ENCODE measurements at places on chromosomes 6 and 20.
A peak's percentile ranks its signal among the peaks of the same experiment; 100 is the strongest.

- DNase-seq = no peak
Observed at GRCh38 chr20:58868795-58869194, 16.3 kb downstream of the GNAS start.

GRCh38 chr20:64100566-64100888 lies 6.8 kb downstream of the NPBWR2 start:
- no peak for DNase-seq

GRCh38 chr6:3176562-3177355 lies 19.4 kb upstream of the TUBB2A start:
- peak; percentile 51 for DNase-seq

DNA sequence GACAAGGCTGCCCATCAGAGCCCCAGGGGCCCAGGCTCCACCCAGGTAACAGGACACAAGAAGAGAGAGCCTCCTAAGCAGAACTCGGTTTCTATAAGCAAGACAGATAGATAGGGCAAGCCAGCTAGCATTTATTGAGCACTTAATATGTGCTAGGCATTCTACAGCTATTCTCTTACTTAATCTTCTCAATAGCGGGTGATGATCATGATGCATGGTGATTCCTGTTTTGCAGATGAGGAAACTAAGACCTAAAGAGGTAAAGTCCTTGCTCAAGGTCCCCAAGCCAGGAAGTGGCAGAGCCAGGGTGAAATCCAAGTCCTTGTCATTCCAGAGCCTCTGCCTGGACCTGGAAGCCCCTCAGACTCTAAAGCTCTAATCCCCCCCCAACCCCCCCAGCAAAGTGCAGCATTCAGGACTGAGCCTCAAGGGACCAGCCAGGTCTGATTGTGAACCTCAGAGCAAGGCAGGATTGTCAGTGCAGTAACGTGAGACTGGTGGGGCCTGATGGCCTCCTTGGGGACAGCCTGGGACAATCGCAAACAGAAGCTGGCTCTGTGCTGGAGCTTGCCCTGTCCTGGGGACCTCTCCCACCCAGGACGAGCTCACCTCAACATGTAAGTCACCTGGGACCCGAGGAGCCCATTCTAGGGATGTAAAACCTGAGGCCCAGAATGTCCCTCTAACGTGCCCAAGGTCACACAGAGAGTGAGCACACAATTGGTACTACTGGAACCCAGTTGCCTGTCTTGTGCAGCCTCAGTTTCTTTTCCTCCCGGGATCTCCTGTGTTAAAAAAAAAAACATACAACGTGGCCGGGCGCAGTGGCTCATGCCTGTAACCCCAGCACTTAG lies 48.4 kb upstream of the PTGIS start:
- no peak for DNase-seq

GRCh38 chr6:30882759-30883684 lies 1.3 kb upstream of the DDR1 start:
- DNase-seq = no peak

GRCh38 chr6:84411060-84411629 lies 183.7 kb upstream of the CEP162 start:
- no peak for DNase-seq

DNA sequence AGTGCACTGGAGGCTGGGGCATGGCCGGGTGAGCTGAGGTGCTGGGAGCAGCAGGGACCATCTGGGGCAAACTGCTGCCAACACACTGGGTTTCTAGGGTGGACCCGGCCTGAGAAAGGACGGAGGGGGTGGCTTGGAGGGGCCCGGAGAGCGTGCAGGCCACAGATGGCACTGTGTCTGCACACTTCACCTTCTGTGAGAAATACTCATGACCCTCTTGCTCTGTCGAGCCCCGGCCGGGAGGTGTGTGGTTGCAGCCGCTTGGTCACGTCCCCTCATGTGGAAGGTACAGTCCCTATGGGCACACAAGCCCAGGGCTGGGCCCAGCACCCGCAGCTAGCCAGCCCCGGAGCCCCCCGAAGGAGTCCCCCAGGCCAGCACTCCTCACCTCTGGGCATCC lies 59.7 kb downstream of the RBM38 start:
- no peak for DNase-seq

- DNase-seq = peak; percentile 83
Observed at GRCh38 chr20:2688041-2688591, 4.5 kb upstream of the EBF4 start.

- DNase-seq = no peak
Observed at GRCh38 chr6:3884007-3884745, 35.0 kb downstream of the FAM50B start.

DNA sequence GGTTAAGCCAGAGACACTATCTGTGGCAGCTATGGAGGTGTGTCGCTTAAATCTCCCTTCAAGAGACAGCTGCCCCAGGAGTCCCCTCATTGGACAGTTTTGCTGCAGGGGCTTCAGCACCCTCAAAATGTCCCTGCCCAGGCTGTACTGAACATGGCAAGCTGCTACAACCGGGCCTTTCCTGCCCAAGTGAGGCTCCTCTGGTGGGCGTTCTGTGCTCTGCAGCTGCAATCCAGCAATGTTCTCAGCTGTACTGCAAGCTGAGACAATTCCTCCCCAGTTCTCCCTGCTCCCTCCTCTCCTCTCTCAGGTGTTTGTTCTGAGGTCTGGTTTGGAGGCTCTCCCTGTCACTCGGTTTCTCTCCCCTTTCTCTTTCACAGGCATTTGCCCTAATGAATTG lies 190.8 kb upstream of the LAMP5 start:
- no peak for DNase-seq

GRCh38 chr6:75601304-75602245 lies at the start of gene SENP6:
Gene SENP6 (plus strand): TSS chr6:75601880. CDS start chr6:75602525, 645 bp downstream.
- DNase-seq = peak; percentile 81

DNA sequence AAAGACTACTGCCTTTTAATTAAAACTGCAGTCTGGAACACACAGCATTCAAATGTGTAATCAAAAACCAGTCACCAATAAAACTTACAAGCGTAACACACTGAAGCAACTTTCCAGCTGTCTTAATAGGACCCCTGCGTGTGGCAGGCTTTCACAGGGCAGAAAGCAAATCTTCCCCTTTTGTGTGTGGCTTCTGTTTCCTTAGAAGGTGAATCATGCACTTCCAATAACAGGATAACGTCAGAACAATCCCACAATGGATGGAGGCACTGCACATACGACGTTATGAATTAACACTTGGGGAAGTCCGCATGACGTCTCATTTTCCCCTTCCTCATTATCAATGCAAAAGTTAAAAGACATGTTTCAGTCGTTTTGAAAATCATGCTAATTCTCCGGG lies 44.8 kb downstream of the INSM1 start:
- DNase-seq = no peak

GRCh38 chr20:23658336-23658735 lies 20.6 kb upstream of the CST3 start:
- DNase-seq = no peak

- no peak for DNase-seq
Observed at GRCh38 chr6:70998148-70998547, 41.3 kb upstream of the B3GAT2 start.

- no peak for DNase-seq
Observed at GRCh38 chr6:119129148-119129967, 50.9 kb upstream of the FAM184A start.

DNA sequence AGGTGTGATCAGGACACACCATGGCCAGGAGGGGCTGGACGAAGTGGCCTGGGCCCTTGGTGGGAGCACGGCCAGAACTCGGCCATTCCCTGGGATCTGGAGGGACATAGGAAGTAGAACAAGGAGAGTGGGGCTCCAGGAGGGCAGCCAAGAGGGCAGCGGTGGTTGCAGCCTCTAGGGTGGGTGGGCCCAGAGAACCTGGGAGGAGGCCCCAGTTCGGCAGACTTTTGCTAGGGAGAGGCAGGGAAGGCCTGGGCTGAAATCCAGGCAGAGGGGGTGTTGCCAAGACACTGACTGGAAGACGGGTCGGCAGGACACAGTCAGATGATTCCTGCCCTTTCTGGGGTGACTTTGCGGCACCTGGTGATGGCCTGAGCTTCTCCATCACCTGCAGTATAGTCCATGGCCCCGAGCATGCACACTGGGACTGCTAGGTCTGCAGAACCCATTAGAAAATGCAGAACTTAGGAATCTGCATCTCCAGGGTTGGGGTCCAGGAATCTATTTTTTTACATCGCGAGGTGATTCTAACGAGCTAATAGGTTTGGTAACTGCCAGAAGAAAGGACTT lies 224.8 kb downstream of the SYNDIG1 start:
- DNase-seq = no peak

DNA sequence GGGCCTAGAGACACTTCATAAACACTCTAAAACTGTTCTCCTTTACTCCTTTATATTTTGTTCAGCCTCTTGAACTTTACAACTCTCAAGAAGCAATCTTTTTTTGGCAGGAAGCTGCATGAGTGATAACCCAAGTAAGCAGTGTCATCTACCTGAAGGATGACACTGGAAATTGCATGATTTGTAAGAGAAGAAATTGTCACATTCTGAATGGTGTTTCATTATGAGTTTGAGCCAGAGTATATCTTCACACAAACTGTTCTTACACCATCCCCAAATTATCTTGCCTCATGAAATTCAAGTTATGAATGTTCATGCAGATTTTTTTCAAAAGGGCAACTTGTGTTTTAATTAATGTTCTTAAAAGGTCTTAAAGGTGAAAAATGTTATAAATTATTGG lies 799.3 kb downstream of the TBC1D32 start:
- no peak for DNase-seq

DNA sequence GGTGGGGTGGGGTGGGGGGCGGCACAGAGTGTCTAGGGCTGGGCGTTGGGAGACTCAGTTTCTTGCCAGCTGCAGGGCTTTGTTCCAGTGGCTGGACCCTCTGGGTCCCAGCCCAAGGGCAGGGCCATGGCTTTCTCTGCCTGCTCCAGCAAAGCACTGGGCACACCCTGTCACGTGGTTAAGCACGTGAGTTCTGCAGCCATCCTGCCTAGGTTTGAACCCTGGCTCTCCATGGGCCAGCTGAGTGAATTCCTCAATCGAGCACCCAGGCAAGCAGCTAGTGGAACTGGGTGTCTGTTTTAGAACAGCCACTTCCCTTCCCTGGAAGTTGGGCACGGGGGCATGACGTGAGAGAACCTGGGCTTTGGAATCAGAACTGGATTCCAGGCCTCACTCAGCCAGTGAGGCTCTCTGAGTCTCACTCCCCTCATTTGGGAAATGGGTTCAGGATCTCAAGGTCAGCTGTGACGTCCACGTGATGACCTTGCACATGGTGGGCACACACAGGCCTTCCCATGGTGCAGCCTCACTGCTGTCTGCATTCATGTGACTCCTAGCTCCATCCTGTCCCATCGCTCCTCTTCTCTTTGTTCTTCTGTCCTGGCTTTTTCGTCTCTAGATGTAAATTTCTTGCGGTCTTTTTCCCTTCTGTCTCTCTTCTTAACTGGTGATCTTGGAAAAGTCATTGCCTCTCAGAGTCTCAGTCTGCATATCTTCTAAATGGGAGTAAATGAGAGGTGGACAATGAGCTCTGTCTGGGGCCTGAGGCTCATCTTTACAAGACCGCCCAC lies 45.9 kb downstream of the NOL4L start:
- peak; percentile 41 for DNase-seq

GRCh38 chr6:32668226-32668747 lies 1.8 kb upstream of the HLA-DQB1 start:
- DNase-seq = peak; percentile 82

GRCh38 chr20:34030456-34030855 lies 36.7 kb downstream of the RALY start:
- no peak for DNase-seq

GRCh38 chr6:72952808-72953630 lies 272.3 kb downstream of the KHDC1L start:
- no peak for DNase-seq

GRCh38 chr6:136762022-136762975 lies 30.0 kb downstream of the MAP3K5 start:
- no peak for DNase-seq

DNA sequence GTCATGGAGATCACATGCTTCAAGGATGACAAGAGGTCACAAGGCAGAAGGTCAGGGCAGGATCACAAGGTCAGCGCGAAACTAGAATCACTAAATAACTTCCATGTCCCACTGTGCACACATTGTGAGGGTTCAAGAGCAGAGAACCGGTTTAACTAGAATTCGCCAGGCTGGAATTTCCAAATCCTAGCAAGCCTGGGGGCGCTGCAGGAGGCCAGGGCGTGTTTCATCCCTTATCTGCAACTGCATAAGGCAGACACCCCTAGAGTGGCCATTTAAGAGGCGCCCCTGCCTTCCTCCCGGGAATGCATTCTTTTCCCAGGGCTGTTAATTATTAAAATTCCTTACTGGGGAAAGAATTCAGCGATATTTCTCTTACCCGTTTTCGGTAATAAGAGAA lies 40.2 kb upstream of the SLC22A1 start:
- no peak for DNase-seq

GRCh38 chr6:103672169-103672568 lies 1187.5 kb downstream of the HACE1 start:
- DNase-seq = no peak

DNA sequence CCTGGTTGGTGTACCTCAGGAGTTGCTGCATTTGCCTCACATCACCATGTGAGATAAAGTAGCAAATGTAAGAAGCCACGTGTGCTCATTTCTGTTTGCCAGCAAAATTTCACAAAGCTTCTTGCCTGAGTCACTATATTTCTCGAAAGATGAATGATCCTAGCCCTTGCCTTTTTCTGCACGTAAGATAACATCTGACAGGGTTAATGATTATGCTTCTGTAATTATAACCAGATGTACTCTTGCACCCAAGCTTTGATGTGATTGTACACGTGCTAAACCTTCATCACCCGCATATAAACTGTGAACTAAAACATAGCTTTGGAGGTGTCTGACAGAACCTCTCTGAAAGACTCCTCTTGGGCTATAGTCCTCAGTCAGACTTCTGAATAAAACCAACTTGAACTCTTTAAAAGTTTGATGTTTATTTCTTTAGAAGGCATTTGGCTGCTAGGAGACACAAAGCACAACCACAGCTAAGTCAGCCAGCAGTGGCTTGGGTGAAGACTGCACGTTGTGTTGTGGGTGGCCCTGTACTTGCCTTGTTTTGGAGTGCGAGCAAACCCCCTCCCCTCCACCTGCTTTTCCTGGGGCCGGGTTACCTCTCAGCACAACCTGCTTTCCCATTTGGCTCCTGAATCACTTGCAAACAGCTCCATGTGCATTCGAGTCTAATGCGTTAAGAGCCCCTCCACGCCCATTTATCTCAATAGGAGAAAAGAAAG lies 19.3 kb downstream of the PROKR2 start:
- no peak for DNase-seq
